ENCODE measurements at places on chromosomes 3 and 15.

DNA sequence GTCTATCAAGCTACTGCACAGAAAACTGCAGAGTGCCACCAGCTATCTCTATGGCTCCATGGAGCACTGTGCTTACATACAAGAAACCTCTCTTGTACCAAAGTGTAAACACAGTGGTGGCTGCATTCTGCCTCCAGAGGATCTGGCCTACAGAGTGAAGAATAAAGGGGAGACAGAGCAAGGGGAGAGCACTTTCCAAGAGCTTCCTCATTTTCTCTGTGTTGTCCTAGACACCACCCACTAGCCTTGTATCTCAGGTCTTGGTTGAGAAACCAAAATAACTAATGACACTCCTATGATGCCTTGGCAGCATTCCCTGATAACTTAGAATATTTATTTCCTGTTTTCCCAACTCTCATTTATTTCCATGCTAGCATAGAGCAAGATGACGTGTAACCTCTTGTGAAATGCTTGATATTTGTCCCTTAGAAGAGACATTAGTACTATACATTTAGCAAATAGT is 56.9 kb upstream of the PHLDB2 start:
- no peak for DNase-seq

DNA sequence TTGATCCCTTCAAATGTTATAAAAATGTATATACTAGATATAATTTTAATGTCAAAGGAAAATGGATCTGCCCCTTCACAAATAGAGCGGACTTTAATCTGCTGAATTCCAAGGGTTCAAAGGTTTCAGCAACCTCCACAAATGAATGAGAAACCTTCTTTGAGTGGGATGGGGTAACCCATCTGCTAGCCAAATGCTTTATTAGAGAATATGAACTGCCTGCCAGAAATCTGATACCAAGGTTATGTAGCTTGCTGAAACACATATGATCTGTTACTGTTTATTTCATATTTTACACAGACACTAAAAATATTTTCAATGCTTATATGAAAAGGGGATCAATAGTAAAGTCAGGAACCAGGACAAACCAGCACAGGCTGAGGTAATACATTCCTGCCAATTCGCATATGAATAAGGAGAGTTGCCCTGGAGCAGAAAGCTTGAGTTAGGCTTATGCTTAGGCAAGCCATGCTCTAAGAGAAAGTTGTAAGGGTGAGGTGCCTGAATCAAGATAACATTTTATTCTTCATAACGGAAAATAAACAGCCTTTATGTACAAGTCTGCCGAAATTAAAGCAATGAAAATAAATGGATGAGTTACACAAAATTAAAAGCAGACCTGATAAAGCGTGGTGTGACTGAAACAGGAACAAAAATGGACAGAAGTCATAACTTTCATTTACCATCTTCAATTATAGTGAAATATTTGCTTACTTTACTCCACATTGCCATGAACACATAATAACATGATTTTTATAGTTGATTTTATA is 26.5 kb downstream of the PLOD2 start:
- no peak for DNase-seq

DNA sequence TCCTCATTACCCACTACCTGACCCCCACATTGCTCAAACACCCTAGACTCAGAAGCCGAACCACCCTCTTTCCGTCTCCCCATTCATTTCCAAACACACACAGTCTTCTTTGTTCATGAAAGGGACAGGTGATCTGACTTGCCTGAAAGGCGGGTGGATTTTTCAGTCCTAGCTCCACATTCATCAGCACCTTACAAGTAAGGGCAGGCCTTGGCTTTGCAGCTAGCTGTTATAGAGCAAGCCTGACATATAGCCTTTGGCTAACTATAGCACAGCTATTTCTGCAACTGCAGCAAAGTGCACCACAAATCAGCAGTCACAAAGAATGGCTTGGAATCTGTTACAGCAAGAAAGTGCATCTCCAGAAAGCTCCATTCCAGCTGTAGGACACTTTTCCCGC is 139.8 kb downstream of the XXYLT1 start:
- DNase-seq, result no peak

- no peak for DNase-seq
Observed at GRCh38 chr15:94175420-94175819, 55.9 kb upstream of the MCTP2 start.

DNA sequence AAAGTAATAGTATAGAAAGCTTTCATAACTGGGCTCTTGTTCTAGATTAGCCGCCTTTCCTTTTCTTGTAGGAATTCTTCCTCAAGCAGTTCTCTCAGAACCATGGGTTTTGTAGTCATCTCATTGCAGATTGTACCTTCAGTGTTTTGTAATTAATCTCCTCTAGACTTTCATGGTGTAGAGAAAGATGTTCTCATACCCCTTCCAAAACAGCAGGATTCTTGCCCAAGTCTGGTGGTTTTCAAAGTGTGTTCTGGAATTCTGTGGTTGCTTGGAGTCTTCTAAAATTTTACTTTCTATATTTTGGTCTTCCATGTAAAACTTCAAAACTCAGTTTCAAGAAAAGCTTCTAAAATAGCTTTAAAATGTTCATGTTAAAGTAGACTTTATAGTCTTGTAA is 293.8 kb downstream of the PTPRG start:
- no peak for DNase-seq

GRCh38 chr15:40495516-40495915 is 24.7 kb downstream of the CHST14 start:
- no peak for DNase-seq

DNA sequence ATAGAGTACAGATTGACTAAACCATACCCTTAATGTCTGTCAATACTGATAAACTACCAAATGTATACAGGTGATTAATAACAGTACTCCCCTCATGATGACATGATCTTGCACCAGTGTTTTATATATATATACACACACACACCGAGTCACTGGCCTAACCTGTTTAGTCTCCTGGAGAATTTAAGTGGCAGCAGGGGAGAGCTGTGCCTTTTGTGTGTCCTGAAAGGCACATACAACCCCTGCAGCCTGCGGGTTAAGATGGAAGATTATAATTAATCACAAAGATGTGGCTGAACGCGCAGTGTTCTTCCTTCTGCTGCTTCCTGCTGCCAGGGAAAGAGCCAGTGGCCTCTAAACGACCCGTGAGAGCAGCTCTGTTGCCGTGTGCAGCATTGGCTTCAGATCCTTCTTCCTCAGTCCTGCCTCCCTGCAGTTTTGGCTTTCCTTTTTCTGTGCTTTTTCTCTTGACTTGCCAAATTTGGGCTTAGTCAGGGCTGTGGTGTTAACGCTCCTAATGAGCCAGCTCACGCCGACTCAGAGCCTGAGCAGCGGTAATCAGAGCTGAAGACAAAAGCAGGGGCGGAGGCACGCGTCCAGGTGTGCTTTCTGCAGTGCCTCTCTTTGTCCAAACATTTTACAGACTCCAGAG is 42.5 kb upstream of the UBE3A start:
- DNase-seq, result peak; percentile 72

DNA sequence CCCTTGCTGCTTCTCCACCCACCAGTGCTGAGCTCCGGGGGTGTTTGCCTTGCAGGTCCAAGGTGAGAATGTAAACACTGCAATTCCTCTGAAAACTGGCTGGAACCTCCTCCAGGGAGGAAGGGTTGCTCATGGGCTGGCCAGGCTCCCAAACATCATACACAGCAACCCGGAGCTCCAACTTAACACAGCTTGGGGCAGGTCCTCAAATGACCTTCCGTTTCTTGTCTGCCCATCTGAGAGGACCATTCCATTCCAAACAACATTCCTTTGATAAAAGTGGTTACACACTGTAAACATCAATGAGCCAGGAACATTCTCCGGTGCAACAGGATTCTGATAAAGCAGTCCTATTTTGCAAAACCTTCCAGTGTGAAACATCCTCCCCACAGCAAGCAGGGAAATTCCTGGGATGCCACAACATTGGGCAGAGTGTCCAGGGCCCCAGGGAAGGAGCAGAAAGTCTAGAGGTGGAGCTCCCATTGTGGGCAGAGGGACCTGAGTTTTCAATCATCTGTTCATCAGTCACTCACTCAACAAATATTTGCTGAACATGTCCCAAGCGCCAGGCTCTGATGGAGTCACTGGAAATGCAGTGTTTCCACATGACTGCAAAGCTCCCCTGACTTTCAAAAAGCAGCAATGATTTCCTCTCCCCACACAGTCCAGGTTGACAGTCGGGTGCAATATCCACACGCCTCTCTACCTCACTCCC is 7.3 kb upstream of the HEG1 start:
- DNase-seq, result no peak

DNA sequence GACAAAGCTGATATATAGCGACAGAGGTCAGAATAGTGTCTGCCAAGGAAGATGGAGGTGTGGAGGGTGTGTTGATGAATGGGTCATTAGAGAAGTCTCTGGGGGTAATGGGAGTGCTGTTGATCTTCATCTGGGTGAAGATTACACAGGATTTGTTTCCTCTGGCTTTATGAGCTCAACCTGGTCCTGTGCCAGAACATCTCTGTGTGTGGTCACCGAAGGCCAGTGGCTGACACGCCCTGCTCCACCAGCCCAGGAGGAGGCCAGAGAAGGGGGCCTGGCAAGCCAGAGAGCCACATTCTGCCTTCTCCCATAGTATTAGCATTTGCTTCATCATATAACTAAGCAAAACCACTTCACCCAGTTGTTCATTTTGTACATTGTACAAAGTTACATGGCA is 121.1 kb downstream of the ZNF621 start:
- no peak for DNase-seq

DNA sequence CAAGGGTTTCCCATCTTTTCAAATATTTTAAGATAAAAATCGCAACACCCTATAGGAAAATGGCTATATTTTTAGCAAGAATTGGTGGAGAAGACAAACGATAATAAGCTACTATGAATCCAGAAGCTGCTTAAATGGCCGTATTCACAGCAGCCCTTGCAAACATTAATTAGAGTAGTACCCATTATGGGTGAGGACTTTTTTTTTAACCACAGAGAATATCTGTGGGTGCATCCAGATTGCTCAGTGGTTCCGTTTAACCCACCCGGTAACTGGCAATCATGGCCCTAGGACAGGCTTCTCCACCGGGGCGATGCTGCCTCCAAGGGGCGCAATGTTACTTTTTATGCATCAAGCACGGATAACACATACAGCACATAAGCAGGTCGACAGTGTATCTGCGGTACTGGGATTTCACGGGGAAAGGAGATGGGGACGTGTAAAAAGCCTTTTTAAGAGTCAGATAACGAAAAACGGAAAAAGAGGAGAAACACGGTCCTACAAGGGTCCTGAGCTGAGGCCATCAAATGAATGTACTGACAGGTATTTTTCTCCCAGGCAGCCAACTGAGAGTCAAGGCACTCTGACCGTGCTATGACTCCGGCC is 968 bp upstream of the TMEM266 start:
- DNase-seq, result no peak

All from NCI-H1417 treated with DMSO at 0.1 percent for 48 hours (cell line).